ENCODE measurements at places on chromosomes 1 and 21.

- no peak for DNase-seq
These were observed 59.0 kb upstream of the IGSF5 start for GRCh38 chr21:39685991-39686390.

DNA sequence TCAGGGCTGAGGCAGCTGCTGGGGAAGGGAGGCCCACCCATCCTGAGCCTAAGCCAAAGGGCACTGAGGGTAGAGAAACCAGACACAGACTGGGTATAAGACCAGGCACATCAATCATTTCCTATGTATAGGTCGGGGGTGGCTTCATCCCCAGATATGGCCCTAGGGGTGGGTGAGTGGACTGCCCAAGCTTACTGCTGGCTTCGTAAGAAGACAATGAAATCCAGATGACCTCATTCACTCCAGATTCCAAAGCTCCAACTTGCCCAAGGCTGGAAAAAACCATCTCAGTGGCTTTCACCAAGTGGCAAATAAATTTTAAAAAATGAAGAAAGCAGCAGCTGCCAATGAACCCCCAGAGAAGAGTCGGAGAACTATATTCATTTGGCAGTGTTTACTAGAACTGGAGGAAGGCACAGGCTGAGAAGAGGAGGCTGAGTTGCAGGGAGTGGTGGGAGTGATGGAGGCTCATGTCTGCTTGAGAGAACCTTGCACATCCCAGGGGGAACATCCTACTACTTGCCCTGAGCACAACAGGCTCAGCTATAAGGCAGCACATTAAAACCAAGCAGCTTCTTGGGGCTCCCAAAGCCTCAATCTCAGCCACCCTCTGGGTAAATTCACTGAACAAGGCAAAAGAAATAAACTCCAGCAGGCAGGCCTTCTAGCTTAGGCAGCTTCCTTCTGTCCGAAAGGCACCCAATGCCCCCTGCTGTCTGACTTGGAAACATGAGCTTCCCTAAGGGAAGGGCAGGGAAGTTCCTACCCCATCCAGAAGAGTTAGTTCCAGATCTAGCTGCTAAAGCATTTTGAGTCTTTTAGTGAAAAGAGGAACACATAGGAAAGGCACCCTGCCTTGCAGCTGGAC, 14.1 kb downstream of the PEA15 start:
- DNase-seq = no peak

DNA sequence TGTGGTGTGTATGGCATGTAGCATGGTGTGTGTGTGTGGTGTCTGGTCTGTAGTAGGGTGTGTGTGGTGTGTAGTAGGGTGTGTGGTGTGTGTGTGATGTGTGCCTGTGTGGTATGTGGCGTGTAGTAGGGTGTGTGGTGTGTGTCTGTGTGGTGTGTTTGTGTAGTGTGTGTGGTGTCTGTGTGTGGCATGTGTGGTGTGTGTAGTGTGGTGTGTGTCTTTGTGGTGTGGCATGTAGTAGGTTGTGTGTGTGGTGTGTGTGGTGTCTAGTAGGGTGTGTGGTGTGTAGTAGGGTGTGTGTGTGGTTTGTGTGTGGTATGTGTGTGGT, 85.5 kb downstream of the SYT2 start:
- DNase-seq = no peak

GRCh38 chr1:224882264-224882663, 47.2 kb upstream of the DNAH14 start:
- no peak for DNase-seq

- no peak for DNase-seq
These were observed 185.6 kb downstream of the PAPPA2 start for GRCh38 chr1:176648556-176648955.

GRCh38 chr1:41368366-41368765, 7.1 kb downstream of the FOXO6 start:
- DNase-seq = no peak

- DNase-seq = no peak
These were observed 4.9 kb upstream of the SHISA4 start for GRCh38 chr1:201883786-201884185.

DNA sequence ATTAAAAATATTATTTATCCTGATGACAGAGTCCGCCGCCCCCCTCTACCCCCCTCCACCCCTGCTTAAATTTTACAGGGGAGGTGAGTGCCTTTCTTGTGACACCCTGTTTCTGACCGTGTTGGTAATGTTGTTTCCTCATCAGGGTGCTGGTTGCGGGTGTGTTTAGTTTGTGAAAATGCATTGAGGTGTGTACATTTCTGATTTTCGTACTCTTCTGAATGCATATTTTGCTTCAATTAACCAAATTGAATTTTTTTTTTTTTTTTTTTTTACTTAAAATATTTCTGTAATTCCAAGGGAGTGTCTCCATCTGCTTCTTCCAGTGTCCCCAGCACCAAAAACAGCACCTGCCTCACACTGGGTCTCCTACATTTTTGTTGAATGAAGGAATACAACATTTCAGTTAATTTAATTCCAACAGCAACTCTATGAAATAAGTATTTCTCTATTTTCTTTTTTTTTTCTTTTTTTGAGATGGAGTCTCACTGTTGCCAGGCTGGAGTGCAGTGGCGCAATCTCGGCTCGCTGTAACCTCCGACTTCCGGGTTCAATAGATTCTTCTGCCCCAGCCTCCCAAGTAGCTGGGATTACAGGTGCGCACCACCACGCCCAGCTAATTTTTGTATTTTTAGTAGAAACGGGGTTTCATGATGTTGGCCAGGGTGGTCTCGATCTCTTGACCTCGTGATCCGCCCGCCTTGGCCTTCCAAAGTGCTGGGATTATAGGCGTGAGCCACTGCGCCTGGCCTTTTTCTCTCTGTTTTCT, 5.6 kb upstream of the SLC2A1 start:
- no peak for DNase-seq

GRCh38 chr1:221620437-221621384, 121.2 kb downstream of the DUSP10 start:
- no peak for DNase-seq

DNA sequence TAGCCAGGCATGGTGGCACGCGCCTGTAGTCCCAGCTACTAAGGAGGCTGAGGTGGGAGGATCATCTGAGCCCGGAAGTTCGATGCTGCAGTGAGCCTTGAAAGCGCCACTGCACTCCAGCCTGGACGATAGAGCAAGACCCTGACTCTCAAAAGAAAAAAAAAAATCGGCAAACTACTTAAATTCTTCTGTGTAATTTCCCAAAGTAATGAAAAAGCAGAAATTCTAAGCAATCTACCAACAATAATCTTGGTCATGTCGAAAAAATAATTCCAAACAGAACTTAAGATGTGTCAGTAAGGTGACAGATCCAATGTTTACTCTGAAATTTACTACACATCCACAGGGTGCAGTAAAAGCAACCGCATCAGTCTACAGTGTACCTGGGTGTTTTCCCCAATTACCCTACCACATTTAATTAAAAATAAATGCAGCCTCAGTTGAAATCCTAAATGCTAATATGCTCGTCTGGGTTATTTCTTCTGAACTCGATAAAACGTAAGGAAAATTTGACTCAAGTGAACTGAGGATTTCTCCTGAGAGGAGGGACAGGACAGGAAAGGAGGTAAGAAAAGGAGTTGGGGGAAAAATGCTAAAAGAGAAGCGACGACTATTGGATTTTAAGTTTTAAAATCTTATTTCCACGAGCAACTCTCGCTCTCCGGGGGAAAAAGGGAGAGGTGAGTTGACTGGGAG, 801 bp downstream of the EPRS1 start:
- DNase-seq = no peak

- no peak for DNase-seq
These were observed 116.7 kb upstream of the GRIK3 start for GRCh38 chr1:37150986-37151385.

GRCh38 chr1:6545276-6546112, 8.8 kb downstream of the NOL9 start:
- no peak for DNase-seq

- DNase-seq = no peak
These were observed 21.5 kb upstream of the NHLH2 start for GRCh38 chr1:115862403-115862802.

DNA sequence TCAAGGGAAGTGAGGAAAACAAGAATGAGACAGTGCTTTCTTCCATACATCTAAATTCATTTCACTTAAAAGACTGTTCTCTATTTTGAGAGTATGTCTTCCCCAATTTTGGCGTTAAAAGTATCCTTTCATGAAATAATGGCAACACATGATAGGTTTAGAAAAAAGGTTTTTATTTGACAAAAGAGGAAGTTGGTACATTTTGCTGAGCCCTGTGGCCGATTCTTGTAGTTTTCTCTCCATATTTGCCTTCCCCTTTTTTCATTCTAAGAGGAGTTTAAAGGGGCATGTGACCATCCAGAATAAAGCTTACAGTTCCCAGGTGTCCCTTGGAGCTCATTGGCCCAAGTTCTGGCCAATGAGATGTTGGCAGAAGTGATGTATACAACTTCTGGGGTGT, 140.4 kb upstream of the KCNE2 start:
- DNase-seq = no peak

- DNase-seq = no peak
These were observed 165.1 kb downstream of the UCK2 start for GRCh38 chr1:165992533-165992932.

DNA sequence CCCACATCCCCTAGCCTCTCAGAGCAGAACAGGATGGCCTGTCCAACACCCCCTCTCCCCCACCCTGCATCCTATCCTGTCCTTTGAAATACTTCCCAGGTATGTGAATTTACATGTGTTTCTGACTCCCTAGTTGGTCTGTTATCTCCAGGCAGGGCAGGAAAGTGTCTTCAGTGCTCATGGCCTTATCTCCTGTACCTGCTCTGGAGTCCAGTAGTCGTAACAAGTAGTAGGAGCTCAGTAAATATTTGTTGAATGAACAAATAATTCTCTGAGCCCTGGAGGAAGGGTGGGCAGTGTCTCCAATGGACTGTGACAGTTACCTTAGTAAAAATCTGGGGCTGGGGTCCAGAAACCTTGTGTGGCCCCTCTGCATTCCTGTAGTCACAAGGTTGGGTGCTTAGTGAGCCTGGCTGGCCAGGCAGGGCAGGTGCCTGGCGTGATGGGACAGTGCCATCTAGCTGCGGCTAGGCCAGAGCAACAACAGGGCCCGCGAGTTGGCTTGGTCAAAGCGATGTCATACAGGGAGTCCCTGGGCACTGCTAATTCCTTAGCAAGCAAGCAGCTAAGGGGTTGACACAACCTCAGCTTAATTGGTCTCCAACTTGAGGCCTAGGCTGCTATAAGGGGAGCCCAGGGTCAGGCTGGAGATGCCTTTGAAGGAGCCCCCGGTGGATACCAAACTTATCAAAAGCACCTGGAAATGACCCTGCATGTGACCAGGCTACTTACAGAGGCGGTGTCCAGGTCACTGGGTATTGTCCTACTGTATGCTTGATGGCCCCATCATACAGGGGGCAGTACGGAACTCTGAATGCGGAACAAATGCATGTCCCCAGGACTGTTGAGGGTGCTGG, 89.0 kb upstream of the PPM1J start:
- peak; percentile 8 for DNase-seq

GRCh38 chr1:203369666-203370065, 18.7 kb upstream of the FMOD start:
- DNase-seq = no peak

- DNase-seq = no peak
These were observed 199.4 kb upstream of the COL11A1 start for GRCh38 chr1:103307751-103308150.

GRCh38 chr1:237033061-237033460, 8.9 kb upstream of the RYR2 start:
- DNase-seq = no peak

GRCh38 chr1:3869751-3870301, 12.6 kb downstream of the DFFB start:
- no peak for DNase-seq

- DNase-seq = no peak
These were observed 5.7 kb downstream of the PARK7 start for GRCh38 chr1:7967196-7967595.

GRCh38 chr1:192943108-192943507, 116.1 kb downstream of the UCHL5 start:
- DNase-seq = no peak

GRCh38 chr1:183633676-183634343, 1.8 kb downstream of the ARPC5 start:
- peak; percentile 37 for DNase-seq

- no peak for DNase-seq
These were observed 42.1 kb downstream of the LRRC8B start for GRCh38 chr1:89566761-89567174.

GRCh38 chr1:75132812-75133619, 1.2 kb upstream of the LHX8 start:
- no peak for DNase-seq

DNA sequence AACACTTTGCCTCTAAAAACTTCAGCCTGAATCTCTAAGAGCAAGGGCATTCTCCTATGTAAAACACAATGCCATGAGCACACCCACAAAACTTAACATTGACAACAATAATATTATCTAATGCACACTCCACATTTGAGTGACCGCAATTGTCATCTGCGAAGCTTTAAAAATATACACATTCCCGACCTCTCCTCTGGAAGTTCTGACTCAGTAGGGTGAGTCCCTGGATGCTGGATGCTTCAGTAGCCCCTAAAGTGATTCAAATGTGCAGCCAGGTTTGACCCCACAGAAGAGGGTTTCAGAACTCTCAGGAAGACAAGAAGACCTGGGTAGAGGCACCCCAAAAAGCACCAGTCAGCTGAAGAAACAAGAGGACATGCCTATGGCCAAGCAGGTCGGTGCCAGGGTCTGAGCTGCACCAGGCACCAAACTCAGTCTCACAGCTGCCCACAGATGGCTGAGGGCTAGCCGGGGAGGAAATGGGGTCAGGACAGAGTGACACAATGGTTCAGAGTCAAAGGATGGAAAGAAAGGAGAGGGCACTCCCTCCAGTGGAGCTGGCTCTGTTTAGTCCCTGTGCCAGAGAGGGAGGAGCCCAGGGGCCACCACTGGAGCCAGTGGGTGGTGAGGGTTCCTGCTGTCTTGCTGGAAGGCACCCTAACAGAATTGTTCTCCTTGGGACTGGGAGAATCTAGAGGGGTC, 17.4 kb downstream of the PIK3C2B start:
- no peak for DNase-seq

- no peak for DNase-seq
These were observed 23.2 kb downstream of the ADORA1 start for GRCh38 chr1:203150511-203151297.

DNA sequence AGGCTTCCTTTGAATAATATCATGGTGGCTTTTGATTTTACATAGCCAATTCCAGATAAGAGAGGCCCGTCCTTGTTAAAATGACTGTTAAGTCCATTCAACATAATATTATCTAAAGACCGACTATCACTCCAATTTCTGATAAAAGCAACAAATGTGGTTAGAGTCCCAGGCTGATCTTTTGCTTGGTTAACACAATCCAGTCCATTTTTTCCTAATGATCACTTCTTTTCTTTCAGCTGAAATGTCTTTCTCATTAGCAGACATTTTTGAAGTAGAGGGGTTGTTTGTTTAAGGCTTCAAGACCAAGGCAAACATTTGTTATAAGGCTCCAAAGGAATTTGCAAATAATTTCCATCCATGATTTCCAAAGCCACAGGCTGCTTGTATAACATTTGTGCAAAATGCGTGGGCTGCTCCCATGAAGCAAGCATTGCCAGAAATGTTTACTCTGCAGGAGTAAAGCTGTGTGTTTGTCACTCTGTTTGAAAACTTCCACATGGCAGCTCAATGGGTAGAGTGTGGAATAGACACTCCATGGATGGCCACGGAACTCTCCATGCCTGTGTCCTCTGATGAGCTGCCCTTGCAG, 111.5 kb downstream of the PSMG1 start:
- DNase-seq = no peak
